ENCODE measurements at places on chromosomes 2 and 18. TPM values are rescaled to one million over a fixed set of nuclear protein-coding genes. Genes with fewer than 3 reads are reported as not detected.

DNA sequence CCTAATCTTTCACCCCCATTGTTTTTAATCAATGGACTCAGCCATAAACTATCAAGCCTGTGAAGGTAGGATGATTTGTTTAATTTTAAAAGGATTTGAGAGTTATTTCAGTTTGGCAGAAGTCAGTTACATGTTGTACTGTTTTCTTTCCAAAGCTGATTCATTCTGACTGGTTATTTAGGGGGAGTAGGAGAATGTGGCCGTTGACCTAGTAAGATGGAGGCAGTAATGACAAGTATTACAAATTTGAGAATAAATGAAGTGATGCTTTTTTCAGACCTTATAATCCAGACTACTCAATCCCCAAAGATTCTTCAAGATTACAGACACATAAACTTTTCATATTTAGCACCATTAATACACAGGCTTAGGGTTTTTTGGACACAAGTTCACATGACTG, 4.3 kb downstream of the EPHA4 start:
- DNase-seq, result no peak

REG1B gene
- polyA plus RNA-seq, result not detected

GRCh38 chr2:82893190-82893589, 1565.9 kb downstream of the SUCLG1 start:
- DNase-seq, result no peak

DNA sequence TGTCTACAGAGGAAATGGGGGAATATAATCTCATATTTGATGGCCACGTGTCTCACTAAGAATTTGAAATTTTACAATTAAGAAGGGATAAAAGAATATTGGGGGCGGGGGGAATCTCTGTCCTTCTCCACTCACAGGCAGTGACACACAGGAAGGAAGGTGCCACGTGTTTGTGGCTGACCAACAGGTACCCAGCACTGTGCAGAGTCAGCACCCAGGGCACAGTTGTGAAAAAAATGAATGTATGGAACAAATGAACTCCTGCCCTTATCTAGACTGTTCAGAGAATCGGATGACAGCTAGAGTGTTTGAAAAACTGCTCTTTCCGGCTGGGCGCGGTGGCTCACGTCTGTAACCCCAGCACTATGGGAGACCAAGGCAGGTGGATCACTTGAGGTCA, 317.0 kb upstream of the MYT1L start:
- no peak for DNase-seq

DNA sequence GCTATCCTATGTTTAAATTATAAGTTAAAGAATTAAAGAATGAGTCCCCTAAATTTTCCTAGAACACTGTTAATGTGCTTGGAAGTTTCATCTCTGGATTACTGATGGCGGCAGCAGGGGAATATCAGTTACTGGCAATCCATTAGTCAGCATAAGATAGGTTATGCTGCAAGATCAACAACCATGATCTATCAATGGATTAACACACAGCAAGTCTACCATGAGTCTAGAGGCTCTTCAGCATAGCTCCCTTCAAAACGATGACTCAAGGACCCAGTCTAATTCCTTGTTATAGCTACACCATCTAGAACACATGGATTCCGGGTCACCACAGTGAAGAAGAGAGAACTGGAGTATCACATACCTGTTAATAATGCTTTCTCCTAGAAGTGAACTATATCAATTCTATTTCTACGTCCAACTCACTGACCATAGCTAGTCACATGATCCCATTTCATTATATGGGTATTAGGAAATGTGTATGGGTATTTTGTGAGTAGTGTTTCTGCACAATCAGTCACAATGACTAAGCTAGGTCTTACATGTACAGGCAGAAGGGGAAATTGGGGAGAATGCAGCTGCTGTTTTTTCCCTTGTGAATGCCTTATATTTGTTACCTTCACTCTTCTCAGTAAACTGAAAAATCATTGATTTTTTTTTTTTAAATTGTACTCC, 108.3 kb upstream of the MAPRE2 start:
- no peak for DNase-seq

CYP26B1 gene
- 13.1 TPM for polyA plus RNA-seq

GRCh38 chr2:219459460-219460311, 25.0 kb downstream of the SPEG start:
- no peak for DNase-seq

DNA sequence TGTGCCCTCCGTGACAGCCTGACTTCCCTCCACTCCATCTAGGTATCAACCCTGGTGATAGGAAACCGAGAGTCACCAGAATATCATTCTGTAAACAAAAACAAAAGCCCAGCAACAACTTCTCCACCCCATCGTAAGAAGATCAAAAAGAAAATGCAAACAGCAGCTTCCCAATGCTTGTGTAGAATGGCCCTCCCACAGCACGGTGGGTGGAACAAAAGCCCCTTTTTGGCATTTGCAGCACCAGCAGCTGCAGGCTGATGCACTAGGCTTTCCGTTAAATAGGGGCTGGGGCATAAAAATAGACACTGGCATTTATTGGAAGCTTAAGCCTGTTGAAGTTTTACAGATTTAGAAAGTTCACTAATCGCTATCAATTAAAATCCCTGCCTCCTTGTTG, 513.0 kb downstream of the GALR1 start:
- no peak for DNase-seq

GRCh38 chr18:76678248-76678647, 144.1 kb upstream of the ZNF236 start:
- no peak for DNase-seq
